ENCODE measurements at places on chromosomes 11 and 22.

DNA sequence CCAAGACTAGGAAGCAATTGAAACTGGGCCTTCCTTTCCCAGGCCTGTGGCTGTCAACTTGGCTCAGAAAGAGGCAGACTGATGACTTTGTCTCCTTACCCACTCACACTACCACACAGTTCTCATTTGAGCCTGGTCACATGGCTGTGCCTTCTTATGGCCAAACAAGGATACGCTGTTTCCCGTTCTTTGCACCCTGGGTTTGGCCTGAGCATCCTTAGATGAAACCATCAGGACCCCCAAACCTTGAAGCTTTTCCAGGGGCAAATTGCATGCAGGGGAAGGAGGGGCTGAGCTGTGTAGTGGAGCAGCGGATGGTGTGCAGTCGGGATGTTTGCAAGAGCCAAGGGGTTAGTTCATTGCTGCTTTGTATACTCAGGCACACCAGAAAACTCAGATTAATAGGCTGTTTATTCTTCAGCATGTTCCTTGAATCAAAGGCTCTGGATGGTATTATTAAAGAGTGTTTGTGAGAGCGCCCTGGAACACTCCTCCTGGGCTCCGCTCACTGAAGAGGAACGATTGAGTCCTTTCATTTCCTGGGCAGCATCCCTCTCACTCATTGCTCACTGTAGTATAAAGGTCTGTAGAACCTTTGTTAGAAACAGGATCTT lies 69.8 kb downstream of the ARFGAP2 start:
- DNase-seq: peak; percentile 90

- DNase-seq: no peak
These were observed 2.5 kb downstream of the TAF10 start for GRCh38 chr11:6609502-6610015.

DNA sequence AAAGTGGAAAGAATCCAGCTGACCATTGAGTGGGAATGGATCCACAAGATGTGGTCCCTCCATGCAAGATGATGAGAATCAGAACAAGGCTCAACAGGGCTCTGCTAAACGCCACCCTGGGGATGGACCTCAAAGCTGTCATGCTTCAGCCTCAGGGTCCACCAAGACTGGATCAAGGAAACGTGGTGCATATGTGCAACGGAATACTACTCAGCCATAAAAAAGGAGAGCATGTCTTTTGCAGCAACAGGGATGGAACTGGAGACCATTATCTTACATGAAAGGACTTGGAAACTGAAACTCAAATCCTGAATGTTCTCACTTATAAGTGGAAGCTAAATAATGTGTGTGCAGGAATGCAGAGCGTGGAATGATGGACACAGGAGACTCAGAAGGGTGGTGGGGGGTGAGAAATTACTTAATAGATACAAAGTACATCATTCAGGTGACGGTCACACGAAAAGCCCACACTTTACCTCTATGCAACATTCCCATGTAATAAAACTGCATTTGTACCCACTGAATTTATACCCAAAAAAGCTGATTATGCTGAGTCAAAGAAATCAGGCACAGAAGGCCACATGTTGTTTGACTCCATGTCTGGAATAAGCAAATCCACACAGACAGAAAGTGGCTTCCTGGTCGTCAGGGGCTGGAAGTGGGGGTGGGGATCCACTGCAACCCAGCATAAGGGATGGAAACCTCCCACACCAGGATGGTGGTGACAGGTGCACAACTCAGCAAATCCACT lies 116.1 kb downstream of the SHANK2 start:
- DNase-seq: no peak

GRCh38 chr11:35735411-35735810 lies 72.8 kb downstream of the TRIM44 start:
- no peak for DNase-seq

GRCh38 chr11:75066061-75066460 lies 30.6 kb downstream of the OR2AT4 start:
- DNase-seq: no peak

- DNase-seq: no peak
These were observed 8.8 kb downstream of the UPB1 start for GRCh38 chr22:24503843-24504338.

DNA sequence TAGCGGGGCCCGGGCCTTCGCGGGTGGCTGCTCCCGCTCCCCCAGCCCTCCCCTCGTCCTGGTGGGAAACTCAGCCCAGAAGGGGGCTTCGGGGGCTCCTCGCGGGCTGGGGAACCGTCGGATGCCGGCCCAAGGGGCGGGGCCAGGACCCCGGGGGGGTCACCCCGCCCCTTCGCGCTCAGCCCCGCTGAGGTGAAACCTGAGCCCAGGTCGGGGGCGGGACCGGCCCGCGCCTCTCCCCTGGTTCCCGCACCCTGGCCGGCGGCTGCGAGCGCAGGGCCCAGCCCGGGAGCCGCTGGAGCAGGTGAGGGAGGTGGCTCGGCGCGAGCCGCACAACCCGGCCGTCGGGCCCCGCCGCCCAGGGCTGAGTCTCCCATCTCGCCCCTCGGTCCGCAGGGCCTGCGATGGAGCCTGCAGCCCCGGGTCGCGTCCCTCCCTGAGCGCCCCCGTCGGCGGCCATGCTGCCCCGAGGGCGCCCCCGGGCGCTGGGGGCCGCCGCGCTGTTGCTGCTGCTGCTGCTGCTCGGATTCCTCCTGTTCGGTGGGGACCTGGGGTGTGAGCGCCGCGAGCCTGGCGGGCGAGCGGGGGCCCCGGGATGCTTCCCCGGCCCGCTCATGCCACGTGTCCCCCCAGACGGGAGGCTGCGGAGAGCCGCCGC lies at the start of gene LARGE2:
LARGE2 (plus strand) TSS at position 232 of the 658 bp plus-strand sequence; CDS start at position 459, 227 bp downstream.
- peak; percentile 55 for DNase-seq

DNA sequence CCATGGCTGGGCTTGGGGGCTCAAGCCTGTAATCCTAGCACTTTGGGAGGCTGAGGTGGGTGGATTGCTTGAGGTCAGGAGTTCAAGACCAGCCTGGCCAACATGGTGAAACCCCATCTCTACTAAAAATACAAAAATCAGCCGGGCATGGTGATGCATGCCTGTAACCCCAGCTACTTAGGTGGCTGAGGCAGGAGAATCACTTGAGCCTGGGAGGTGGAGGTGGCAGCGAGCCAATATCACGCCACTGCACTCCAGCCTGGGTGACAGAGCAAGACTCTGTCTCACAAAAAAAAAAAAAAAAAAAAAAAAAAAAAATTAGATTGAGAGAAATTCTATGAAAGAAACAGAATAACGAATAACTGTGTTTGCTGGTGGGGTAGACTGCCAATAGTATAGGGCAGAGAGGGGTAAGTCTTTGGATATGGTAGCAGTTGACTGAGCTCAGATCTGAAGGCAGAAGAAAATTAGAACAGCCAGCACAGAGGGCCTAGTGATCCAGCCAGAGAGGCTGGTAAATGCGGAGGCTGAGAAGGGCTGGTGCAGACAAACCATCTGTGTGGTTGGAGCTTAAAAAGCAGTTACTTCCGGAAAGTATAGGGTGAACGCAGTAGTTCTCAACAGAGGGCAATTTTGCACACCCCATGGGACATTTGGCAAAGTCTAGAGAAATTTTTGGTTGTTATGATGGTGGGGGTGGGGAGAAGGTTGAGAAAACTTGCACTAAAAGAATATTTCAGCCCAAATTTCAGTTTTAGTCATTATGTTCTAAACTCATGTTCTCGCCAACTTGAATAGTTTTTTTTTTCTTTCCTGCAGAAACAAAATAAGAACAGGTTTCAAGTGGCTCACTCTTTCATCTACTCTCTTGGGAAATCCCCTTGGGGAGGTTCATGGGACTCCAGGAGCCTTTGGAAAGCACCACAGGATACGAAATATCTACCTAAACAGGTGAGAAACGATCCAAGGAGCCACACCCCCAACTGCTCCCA lies 1.6 kb upstream of the HORMAD2 start:
- no peak for DNase-seq

DNA sequence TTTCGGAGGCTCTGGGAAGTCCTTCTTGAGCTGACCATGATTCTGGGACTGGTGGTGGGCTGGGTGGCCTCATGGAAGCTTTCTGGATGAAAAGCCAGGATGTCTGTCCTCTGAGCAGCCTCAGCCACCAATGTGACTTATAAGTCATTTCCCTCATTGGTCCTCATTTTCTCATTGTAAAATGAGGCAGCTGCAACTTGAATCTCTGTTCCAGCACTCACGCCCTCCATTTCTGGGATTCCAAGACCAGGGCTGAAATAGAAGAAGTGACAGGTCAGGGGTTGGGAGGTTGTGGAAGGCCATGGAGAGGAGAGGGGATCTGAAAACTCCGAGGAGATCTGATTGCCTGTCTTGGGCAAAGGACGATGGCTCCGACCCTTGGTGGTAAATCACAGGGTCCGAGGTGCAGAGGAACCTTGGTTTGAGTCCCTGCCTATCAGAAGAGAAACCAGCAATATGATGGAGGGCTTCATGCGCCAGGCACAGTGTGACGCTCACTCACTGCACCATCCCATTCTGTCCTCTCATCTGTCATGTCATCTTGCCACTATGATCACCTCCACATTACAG lies 38.3 kb downstream of the TSPAN18 start:
- DNase-seq: no peak
